ENCODE measurements at places on chromosomes 4 and X.

DNA sequence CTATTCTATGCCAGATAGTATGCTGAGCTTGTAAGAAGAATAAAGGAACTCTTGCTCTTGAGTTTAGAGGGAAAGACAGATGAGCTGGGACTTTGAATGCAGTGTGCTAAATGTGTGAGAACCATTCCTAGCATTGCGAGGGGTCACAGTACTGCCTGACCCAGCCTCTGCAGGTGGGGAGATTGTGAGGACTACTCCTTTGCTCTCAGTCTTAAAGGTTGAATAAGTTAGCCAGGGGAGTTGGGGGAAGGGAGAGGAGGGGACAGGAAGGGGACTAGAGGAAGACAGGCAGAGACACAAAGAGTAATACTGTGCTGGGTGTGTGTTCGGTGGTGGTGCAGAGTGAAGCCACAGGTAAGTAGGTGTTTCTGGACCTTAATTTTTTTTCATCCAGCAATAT, 41.7 kb downstream of the DCUN1D4 start:
- no peak for DNase-seq

GRCh38 chr4:2356123-2357069, 62.0 kb downstream of the ZFYVE28 start:
- DNase-seq, result no peak

- DNase-seq, result no peak
These were observed 114.3 kb upstream of the TEX13C start for GRCh38 chrX:125205133-125205917.

GRCh38 chrX:27860337-27860736, 52.5 kb downstream of the MAGEB10 start:
- no peak for DNase-seq

- no peak for DNase-seq
These were observed 101.9 kb downstream of the FAM53A start for GRCh38 chr4:1582227-1582626.

DNA sequence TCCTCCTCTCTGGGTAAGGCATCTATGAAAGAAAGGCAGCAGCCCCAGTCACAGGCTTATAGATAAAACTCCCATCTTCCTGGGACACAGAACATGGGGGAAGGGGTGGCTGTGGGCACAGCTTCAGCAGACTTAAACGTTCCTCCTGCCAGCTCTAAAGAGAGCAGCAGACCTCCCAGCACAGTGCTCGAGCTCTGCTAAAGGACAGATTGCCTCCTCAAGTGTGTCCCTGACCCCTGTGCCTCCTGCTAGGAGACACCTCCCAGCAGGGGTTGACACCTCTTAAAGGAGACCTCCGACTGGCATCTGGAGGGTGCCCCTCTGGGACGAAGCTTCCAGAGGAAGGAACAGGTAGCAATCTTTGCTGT, 89.9 kb downstream of the EFHC2 start:
- DNase-seq, result no peak

DNA sequence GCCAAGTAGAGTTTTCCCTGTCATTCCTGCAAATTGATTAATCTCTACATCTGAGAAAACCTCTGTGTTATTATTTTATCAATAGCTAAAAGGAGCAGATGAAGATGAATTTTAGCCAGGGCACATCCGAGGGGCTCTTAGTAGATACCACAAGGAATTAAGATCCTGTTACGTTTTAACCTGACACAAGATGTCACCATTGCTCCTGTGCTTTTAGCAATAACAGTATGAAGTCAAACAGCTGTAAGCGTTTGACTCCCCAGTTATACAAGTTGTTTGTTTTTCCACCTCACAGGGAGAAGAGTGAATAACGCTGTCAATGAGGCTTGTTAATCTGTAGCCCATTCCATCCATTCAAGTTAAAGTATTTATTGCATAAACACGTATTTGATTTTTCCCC, 76.0 kb upstream of the AP1S2 start:
- no peak for DNase-seq

DNA sequence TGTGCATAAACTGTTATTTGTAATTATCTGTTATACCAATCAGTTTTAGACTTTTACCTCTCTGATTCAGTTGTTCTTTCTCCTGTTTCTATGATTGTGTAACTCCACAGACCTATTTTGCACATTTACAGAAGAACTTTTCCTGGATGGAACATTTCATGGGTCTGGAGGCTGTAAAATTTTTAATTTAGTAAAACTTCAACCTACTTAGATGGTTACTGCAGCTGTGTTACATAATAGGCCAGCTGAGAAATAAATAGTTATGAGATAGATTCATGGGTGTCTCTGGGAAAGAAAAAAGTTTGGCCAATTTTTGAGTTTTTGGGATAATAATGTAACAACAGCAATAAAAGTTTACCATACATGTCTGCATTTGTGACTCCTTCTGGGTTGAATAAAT, 253.5 kb downstream of the ARHGAP24 start:
- DNase-seq, result no peak

- DNase-seq, result no peak
These were observed 155.0 kb upstream of the SFRP2 start for GRCh38 chr4:153943738-153944415.

- DNase-seq, result peak; percentile 25
These were observed at the start of gene CCNQ for GRCh38 chrX:153598541-153599191. Gene CCNQ, minus strand, starts transcription at chrX:153599139. Its CDS starts 66 bp downstream, at chrX:153599073.

- no peak for DNase-seq
These were observed 413.6 kb downstream of the AFF2 start for GRCh38 chrX:148913971-148914370.

- no peak for DNase-seq
These were observed 186.8 kb downstream of the TMA16 start for GRCh38 chr4:163681208-163681821.

- DNase-seq, result no peak
These were observed 47.2 kb downstream of the MAOA start for GRCh38 chrX:43703211-43703791.

DNA sequence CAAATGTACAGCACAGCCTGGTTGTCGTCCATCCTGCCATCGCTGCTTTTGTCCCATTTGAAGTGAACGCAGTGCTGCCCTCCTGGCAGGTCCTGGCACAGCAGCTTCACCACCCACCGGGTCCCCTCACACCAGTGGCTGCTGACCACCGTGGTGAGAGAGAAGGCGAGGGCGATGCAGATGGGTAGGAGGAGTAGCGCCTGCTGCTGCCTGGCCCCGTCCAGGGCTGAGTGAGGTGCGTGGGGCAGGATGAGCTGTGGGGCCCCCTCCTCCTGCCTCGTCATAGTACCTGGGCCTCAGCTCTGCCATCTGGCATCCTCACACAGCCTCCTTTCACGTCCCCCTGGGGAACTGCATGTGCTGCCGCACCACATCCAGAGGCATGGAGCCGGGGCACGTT, 1.8 kb downstream of the DCAF8L2 start:
- no peak for DNase-seq

GRCh38 chrX:113950081-113950678, 633.7 kb upstream of the HTR2C start:
- no peak for DNase-seq

DNA sequence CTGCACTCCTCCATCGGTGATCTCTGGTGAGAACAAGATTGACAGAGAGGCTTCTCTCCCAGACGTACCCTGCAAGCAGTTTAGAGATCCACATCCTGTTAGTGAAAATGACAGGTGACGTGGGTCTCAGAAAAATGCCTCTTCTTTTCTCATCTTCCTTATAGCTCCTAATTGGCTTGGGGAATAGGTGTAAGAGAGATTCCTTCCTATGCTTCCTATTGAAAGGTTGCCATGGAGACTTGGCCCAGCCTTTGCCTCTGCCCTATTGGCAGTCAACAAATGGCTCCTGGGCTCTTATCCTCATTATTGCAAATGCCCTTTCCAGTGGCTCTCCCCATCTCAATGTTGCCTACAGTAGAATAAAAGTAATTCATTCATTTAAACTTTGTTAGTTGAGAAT, 26.5 kb upstream of the DGKK start:
- no peak for DNase-seq

DNA sequence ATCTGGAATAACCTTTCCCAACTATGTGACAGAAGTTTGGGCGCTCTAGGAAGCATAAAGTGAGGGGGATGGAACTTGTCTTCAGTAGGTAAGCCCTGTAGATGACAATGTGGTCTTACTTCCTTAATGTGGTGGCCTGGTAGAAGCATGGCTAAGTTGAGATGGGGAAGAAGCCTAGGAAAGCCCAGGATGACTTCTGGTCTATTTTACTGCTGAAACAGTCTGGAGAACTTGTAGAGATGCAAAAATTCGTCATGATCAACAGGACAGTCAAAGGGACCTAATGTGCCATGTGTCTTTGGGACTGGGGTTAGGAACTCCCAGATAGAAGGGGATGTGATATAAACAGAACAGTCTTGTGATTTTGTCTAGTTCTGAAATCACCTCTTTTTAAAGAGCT, 40.8 kb downstream of the CCNG2 start:
- no peak for DNase-seq

DNA sequence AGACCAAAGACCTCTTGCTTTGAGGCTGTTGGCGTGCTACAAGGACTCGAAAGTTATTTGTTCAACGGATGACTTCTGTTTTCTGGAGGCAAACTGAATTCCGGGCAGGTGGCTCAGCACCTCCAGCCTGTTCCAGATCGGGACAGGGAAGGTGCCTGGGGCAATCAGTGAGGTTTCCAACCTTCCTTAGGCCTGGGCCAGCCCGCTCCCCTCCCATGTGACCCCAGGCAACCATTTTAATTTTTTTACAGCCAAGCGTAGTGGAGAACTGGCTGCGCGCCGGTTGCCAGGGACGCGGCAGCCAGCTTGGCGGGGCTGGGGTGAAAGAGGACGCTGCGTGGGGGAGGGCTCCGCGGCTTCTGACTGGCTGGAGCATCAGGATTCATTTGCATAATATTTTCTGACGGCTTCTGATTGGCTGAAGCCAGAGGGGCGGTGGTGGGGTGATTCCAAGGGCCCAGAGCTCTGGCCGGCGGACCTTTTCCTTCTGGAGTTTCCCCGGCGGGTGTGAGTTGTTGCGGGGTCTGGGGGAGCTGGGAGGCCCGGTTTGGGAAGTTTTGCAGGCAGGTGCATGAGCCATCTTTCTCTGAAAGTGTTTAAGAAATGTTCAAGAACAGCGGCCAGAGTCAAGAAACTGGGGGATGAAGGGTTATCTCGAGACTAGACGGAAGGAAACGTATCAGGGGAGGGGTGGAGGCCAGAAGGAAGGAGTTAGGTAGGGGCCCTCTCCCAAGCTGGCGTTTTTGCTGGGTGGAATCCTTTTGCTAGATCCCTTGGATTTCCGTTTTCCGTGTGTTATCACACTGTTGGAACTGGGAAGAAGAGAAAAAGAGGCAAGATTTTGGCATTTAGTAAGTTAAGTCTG, at the start of gene MID1IP1:
TSS of gene MID1IP1 (plus strand) at position 479 of the 865 bp plus-strand sequence. CDS start 3,488 bp downstream, outside the sequence.
- peak; percentile 68 for DNase-seq

- no peak for DNase-seq
These were observed 48.9 kb downstream of the MND1 start for GRCh38 chr4:153393397-153393796.

GRCh38 chrX:22538580-22538979, 265.9 kb downstream of the CBLL2 start:
- DNase-seq, result no peak

DNA sequence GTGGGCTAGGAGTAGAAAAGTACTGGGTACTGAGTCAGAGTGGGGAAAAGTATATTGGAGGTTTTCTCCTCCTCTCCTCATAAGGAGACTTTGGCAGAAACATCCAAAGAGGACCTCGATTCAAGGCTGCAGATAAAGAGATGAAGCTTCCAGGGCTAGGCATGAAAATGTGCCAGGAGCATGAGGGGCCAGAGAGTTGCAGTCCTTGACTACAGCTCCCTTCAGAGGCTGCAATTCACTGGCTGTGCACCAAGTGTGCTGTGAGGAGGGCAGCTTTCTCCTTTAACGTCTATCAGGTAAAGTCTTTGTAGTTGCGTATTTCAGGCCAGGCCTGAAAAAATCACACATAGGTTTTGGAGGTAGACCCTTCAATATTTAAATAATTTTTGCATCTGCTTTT, 174.9 kb upstream of the VEGFC start:
- DNase-seq, result no peak

DNA sequence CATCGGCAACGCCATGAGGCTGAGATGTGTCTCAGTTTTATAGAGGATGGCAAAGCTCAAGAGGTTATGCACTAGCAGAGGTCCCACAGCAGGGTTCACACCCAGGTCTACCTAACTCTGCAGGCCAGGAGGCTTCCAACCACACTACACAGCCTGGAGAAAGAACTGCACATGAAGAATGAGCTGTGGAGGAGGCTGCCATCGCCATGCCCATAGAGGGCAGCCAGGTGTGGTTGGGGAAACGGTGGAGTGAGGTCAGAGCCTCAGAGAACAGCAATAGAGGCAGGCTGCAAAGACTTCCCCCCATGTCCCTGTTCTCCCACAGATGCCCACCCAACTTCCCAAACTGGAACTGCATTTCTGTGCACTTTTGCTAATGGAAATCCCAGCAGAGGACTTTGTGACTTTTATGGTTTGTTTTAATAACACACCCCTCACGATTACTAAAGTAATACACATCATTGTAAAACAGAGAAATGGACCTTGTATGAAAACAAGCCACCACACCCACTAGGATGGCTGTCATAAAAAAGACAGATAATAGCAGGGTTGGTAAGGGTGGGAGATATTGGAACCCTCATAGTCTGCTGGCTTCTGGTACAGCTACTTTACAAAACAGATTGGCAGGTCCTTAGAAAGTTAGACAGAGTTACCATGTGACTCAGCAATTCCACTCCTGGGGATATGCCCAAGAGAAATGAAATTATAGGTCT, 58.9 kb upstream of the PROM1 start:
- DNase-seq, result no peak

DNA sequence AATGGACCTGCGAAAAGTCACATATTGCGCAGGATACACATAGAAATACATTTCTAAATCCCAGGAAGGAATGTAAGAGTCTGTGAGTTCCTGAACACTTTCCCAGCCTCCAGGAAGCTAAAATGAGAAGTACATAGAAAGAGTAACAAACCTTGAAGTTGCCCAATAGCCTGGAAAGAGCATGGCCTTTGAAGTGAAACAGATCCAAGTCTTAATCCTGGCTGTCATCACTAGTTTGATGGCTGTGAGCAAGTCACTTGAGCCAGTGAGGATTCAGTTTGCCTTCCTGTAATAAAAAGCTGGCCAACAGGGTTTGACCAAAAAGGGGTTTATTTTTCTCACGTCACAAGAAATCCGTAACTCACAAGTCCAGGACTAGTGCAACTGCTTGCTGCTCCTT, 69.8 kb downstream of the ARHGEF38 start:
- no peak for DNase-seq

DNA sequence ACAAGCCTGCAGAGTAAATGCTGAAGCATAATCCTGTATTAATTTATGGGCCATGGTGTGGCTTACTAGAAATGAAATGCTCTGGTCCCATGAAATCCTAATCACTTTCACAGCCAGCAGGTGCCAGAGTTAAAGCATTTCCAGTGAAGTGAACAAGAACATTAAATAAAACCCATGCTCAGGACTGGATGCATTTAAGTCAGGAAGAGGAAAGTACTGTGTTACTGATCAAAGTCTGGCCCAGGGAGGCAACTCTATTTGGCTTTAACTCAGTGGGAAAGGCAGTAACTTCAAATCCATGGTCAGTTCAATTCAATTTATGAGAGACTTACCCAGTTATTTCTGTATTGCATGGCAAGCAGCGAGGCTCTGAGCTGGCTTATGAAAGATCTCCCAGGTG, 29.2 kb downstream of the AGA start:
- DNase-seq, result no peak

DNA sequence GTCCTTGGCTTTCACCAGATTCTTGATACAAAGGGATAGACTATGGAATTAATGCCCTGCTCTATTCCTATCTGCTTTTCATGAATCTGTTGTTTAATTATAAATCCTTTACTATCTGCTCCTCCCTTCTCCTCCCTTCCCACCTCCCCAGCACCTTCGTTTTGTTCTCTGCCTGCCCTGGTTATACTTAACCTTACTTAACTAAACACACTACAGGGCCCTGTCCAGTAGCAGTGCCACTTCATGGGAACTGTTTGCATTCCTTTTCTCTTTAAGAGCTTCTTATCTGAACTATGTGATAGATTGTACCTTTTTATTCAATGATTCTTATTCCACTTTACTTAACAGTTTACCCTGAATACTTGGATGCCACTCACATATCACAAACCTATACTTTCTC, 830 bp downstream of the HOPX start:
- DNase-seq, result no peak

Measured in activated CD8-positive, alpha-beta memory T cell treated with anti-CD3 and anti-CD28 coated beads, Interleukin-2, amount 50 U/mL, for 4 hours (primary cell).